Kidney tubule cell (primary cell): ENCODE measurements at places on chromosomes 5 and 9.

GRCh38 chr9:129944506-129945116, 98.4 kb downstream of the FNBP1 start:
- DNase-seq, result no peak

- peak; percentile 79 for DNase-seq
These were observed 1.7 kb upstream of the TMEM267 start for GRCh38 chr5:43485406-43485805.

GRCh38 chr5:127650649-127651048, 1.8 kb downstream of the CTXN3 start:
- DNase-seq, result no peak

GRCh38 chr9:97628668-97629067, 4.5 kb downstream of the TSTD2 start:
- no peak for DNase-seq

GRCh38 chr5:178496214-178496613, 94.0 kb downstream of the COL23A1 start:
- no peak for DNase-seq

DNA sequence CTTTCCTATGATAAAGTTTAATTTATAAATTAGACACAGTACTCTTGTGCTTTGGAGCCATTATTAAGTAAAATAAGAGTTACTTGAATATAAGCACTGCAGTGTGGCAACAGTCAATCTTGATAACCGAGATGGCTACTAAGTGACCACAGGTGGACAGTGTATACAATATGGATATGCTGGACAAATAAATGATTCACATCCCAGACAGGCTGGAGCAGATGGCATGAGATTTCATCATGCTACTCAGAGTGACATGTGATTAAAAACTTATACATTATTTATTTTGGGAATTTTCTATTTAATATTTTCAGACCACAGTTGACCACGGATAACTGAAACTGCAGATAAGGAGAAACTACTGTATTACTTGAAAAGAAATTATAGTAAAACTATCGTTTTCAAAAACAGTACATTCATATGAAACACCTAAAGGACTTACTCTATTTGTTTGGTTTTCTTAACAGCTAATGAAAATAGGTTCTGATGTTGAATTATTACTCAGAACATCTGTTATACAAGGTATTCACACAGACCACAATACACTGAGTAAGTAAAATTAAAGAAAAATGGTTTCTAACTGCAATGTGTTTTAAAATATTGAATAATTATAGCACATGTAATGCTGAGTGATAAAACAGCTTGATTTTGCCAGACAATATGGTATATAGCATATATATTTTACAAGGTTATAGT, 16.0 kb downstream of the LYRM7 start:
- DNase-seq, result no peak

DNA sequence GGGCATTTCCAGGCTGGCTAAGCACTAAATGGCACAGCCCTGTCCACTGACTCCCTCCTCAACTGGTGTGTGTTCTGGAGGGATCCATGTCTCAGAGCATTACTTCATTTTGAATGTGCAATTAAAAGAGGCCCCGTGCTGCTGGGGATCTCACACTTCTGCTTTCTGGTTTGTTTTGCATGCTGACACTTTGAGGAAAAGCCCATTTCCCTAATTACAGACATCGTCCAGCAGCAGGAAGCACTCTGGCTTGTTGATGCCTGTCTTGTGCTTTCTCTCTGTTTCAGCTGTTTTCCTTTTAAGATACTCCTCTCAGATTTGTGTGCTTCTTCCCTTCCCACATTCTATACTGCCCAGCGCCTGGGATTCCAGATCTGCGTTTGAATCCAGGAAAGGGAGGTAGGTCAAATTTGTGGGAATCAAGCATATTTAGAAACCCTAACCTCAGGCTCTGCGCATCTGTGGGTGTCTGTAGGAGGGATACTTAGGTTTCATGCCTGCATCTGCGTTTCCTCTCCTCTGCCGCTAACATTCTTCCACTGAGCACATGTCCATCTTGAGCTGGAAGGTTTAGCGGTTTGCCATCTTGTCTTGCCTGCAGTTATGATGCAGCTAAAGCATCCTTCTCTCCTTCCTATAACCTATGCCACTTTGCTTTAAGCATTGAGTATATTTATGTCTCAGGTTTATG, 25.7 kb downstream of the SYK start:
- DNase-seq, result no peak
